M059J (cell line): ENCODE measurements at places on chromosomes 6 and 20.

DNA sequence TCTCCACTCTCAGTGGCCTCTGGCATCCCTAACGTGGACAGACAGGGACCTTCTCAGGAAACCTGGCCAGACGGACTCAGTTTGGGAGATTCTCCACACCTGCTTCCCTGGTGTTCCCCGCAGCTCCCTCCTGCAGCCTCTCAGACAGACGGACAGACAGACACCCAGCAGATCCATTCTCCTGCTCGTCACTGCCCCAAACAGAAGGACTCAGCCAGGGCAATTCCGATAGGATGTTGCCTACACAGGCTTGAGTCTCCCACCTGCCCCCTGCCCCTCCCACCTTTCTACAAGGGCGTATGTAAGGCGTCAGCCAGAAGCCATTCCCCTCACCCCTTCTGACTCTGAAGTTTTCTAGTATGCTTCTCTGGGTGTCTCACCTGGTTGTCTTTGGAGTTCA is 428 bp downstream of the CCM2L start:
- DNase-seq: no peak

- no peak for DNase-seq
Observed at GRCh38 chr6:47457370-47457769, 20.2 kb upstream of the CD2AP start.

DNA sequence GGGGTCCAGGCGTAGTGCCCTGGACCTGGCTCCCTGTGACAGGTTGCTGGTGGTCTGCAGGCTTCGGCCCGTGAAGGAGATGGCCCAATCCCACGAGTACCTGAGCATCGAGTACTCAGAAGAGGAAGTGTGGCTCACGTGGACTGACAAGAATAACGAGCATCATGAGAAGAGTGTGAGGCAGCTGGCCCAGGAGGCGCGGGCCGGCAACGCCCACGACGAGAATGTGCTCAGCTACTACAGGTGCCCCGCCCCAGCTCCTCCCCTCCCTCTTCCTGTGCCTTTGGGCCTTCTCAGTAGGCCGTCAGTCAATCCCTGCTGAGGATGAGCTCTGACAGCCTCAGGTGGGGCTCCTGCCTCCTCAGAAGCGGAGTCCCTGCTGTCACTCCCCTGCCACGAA is 42.6 kb downstream of the UQCC2 start:
- DNase-seq: no peak

- peak; percentile 70 for DNase-seq
Observed at GRCh38 chr6:33161354-33162331, 30.6 kb downstream of the COL11A2 start.

DNA sequence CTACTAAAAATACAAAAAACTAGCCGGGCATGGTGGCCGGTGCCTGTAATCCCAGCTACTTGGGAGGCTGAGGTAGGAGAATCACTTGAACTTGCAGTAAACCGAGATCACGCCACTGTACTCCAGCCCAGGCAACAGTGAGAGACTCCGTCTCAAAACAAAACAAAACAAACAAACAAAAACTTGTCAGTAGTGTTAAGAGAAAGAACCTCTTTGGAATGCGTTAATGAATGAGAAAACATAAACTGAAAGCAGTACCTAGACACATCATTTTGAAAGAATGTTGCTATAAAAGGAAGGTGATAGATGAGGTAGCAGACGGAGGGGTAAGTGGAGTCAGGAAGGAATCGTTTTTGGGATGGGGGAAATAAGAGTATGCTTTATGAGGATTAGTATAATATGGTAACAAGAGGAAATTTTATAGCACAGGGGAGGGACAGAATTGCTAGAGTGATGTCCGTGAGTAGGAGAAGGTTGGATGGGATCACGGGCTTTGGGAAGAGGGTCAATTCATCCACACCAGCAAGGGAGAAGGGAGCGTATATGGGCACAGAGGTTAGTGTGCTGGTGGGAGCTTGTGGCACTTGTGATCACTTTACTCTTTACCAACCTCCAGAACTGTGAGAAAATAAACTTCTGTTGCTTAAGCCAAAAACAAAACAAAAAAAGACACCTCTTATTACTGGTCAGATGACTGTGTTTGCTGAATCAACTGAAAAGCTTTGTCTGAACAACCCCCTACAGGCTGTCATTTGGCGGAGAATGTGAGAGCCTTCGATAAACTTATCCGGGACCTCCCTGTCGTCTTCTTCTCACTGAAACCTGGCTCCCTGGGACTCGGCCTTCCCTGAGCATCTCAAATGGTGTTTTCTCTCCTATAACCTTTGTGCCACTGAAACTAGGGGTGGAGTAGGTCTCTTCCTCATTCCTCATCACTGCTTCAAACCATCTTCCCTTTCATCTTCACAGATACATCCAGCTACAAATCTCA is 48.9 kb upstream of the TFAP2A start:
- no peak for DNase-seq

- DNase-seq: no peak
Observed at GRCh38 chr20:19129306-19129705, 83.1 kb upstream of the SLC24A3 start.

GRCh38 chr6:1625794-1626435 is 16.2 kb downstream of the FOXC1 start:
- no peak for DNase-seq

DNA sequence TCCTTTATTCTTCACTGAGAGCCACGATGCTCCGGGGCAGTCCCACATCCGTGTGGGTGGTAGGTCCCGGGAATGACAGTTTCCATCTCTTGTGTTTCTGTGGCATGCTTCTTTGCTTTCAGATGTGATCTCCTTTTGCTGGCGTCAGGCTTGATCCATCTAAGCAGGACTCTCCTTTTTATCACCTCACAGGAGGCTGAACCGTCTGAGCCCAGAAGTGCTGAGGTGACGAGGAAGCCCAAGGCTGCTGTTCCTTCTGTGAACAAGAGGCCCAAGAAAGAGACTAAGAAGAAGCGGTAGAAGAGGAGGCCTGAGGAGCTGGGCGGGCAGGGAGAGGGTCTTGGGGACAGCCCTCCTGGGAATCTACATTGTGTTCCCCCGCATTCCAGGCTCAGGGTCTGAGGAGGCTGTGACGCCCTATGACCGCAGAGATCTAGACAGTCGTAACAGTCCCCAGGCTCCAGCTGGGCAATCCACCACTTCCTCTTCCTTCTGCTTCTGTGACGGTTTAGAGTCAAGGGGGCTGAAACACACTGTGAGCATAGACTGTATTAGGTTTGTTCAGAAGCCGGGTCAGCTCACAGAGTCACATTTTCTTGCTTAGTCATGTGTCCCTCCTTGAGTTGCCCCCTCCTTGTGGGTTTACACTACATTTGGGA is 26.8 kb downstream of the MANBAL start:
- DNase-seq: no peak

GRCh38 chr6:90110971-90111370 is 185.7 kb downstream of the BACH2 start:
- no peak for DNase-seq

GRCh38 chr6:3878048-3878666 is 29.0 kb downstream of the FAM50B start:
- DNase-seq: no peak

DNA sequence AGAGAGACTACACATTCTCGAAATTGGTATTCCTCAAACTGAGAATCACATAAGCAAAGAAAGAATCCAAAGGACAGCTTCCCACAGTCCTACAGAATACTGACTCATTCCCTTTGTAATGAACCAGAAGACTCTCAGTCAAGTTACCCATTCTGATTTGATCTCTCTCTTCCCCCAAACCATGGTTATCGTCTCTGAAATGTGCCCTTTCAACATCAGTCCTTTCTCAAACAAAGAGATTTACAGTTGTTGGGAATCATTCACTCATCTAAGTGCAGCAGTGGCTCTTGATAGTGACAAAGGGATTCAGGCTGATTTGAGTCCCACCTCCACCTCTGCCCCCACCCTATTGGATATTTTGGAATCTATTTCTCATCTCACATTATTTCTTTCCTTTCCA is 15.0 kb upstream of the RSPO3 start:
- peak; percentile 30 for DNase-seq

GRCh38 chr20:38321959-38322598 is 18.1 kb downstream of the BPI start:
- DNase-seq: peak; percentile 77

DNA sequence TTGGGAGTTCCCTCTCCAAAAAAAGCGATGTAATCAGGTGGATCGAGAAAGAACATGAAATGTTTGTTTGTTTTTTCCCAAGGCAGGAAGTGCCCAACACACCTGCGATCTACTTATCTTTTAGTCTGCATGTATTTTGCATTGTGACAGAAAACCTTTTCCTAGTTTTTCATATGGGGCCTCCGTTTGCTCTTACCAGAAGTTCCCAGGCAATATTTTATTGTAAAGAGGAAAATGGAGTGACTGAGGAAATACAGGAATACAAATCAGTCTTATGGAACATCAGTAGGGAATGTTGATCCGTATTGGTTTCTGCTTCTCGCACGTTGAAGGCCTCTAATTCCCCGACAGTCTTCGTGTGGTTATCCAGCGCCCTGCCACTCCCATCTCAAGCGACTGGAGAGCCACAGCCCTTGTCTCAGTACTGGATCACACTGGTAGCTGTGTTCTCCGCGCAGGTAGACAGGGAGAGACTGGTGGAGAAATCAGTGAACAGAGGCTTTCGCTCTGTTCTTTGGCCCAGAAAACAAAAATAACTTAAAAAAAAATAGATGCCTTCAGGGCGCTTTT is 107.4 kb downstream of the TRIM27 start:
- DNase-seq: no peak

DNA sequence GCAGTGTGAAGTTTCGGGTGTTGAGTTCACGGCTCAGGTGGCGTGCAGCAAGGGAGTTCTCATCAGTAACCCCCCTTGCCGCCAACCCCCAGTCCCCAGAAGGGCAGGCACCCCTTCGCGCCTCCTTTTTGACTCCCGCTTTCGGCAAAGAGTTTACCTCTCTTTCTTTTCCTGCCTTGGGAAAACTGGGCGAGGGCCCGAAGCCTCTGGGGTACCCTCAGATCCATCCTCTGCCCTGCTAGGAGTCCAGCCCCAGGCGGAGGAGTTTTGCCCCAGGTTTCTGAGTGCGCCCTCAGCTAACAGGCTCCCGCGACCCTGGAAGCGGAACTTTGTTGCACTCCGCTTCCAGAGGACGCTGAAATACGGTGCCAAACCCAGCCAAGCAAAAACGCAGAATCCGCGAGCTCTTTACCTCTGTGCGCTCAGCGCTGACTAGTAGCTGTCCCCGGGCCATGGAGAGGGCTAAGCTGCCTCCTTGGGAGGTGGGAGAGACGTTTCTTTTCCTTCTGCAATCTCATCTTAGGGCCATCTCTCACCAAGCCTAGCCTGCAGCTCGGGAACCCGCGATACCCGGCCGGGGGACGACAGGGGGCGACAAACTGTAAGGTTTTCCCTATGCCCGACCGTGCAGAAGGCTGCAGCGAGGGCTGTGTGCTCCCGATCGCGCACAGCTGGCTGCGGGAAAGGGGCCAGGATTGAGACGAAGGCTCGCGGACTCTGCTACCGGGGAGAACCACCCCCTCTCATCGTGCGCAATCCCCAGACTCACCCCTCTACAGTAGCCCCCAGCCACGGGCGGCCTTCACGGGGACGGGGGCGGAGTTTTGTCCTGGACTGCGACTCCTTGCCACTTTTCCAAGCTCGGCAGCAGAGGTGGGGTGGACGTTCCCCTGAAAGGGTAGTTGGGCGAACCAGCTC is 2.7 kb upstream of the PAX1 start:
- peak; percentile 25 for DNase-seq

GRCh38 chr6:168664956-168665355 is 224.0 kb downstream of the SMOC2 start:
- DNase-seq: no peak

GRCh38 chr6:160027076-160027475 is 58.2 kb downstream of the IGF2R start:
- DNase-seq: no peak

- no peak for DNase-seq
Observed at GRCh38 chr6:34036357-34037069, 109.4 kb downstream of the GRM4 start.

- peak; percentile 86 for DNase-seq
Observed at GRCh38 chr6:137808191-137808590, 58.9 kb upstream of the TNFAIP3 start.

DNA sequence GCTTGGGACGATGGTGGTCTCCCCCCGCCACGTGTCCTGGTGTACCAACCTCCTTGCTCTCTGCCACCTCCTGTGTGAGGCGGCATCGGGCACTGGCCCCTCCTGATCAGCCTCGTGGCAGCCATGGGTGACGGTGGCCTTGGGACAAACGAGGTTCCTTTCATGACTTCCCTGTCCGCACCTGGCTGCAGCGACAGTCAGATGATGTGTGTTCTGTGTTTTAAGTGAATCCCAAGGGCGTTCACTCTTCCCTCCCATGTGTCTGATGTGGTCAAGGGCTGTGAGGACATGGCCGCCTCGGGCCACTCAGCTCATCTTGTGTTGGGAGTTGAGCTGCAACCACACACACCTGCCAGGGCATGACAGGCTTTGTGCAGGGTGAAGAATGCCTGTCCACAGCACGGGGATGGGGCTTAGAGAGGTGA is 30.4 kb upstream of the PCMTD2 start:
- DNase-seq: no peak

- DNase-seq: no peak
Observed at GRCh38 chr20:21570285-21570992, 56.6 kb upstream of the NKX2-2 start.

DNA sequence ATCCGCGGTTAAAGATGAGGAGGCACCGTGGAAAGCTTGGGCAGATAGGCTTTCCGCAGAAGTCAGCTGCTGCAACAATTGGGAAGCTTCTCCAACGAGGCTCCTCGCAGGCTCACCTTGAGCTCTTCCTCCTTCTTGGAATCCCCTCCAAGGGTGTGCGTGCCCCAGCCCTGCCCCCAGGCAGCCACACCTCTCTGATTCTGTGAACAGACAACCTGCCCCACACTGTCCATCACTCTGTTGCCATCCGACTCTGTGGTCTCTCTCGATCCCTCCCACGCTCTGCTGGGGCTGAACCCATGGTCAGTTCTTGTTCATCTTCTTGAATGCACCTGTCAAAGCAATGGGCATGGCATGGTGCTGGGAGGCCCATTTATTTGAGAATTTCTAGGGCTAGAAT is 31.5 kb downstream of the PACSIN1 start:
- no peak for DNase-seq

DNA sequence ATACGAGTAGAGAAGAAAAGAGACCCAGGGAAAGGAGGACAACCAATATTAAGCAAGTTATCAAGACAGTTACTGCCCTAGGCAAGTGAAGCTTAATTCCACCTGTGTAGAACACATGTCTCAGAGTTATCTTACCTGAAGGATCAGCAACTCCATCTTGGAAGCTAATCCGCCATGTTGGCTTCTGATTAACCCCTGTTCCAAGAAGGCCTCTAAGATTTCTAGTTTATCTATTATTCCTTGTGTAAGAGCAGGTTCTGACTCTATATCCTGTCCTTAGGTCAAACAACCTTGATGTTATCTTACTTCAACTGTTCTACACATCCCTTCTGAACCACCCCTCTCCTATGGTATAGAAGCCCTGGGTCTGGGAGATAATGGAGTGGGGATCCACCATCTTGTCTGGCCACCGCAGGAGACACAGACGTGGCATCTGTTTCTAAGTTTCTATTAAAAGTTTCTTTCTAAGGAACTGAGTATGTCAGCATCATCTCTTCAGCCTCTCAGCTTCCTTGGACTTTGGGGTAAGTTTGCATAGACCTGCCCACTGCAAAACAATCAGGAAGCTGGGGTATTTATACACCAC is 27.7 kb upstream of the PTPN1 start:
- no peak for DNase-seq

- DNase-seq: no peak
Observed at GRCh38 chr6:5899216-5900045, 107.3 kb downstream of the NRN1 start.
